Activated CD8-positive, alpha-beta memory T cell treated with anti-CD3 and anti-CD28 coated beads, Interleukin-2, amount 50 U/mL, for 4 hours (primary cell): ENCODE measurements at places on chromosomes 11 and 22.

GRCh38 chr11:112511911-112512310 lies 251.3 kb upstream of the PLET1 start:
- no peak for DNase-seq

- DNase-seq, result no peak
These were observed 16.6 kb downstream of the CYB5R2 start for GRCh38 chr11:7656704-7657103.

- no peak for DNase-seq
These were observed 955.6 kb downstream of the OPCML start for GRCh38 chr11:132576706-132577105.

DNA sequence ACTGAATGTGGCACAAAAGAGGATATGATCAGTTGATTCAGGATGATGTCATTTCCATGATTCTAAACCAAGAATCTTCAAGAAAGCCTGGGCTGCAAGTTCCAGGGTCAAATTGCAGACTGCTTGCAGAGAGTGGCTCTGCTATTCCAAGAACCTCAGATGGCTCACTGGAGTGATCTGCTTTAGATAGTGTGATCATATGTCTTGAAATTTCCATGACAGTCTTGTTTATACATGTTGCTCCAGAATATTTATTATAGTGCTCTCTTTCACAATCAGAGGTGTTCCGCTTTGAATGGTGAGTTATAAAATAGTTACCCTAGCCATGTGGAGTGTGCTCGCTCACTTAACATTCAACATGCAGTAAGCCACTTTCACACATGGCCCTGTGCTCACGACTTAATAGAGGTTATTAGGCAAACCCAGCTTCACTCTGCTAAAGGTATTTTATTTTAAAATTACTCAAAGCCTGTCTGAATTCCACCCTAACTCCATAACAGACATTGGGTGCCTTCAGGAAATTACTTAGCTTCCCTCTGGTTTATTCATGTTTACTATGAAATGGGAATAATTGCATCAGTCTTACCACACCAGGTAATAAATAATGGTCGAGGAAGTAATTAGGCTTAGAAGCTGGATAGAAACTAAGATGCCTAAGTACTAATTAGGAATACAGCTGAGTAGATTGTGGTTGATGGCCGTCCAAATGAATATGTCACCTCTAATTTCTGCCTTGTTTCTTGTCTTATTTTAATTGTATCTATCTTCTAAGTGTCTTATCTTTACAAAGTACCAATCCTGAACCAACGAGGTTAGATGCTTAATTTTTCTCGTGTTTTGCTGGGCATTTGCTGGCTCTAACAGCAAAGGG lies 187.9 kb downstream of the ETS1 start:
- no peak for DNase-seq

DNA sequence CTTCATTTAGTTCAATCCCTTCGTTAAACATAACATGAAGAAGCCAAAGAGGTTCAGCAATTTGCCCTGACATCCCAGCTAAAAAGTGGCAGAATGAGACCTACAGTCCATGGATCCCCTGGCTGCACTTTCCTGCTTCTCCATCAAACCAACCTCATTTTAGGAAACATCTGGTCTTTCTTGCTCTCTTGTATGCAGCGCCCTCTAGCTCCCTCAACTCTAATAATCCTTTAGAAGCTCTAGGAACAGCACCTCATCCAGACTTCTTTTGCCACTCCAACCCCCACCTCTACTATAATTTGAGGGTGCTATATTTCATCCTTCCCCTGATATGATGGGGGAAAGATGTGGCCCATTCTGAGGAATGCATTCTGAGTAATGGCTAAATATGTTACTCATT lies 7.4 kb downstream of the CNTF start:
- no peak for DNase-seq

GRCh38 chr11:43532041-43532440 lies 148.5 kb upstream of the HSD17B12 start:
- DNase-seq, result no peak

- no peak for DNase-seq
These were observed 39.1 kb downstream of the TMEM123 start for GRCh38 chr11:102413497-102413896.

- no peak for DNase-seq
These were observed at the start of gene FREY1 for GRCh38 chr11:45906965-45907611. TSS of gene FREY1 (minus strand) at chr11:45907271. CDS start at chr11:45907245, 26 bp downstream.

DNA sequence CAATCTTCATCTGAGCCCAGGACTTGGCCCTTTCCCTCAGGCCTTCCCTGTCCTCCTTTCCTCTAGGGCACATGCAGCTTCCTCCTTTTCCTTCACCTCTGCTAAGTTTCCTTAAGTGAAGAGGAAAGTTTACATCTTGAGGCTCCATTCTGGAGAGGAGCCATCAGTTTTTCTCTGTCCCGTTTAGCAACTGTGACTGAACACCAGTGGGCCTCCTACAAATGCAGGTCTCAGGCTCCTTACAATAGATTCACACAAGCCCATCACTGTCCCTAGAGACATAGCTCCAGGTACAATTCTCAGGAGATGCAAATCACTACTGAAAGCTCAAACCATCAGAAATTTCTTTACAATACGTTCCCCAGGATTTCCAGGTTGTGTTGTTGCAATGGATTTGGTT lies 23.3 kb upstream of the LYVE1 start:
- no peak for DNase-seq

- no peak for DNase-seq
These were observed 48.0 kb downstream of the IGF2 start for GRCh38 chr11:2091112-2091746.

GRCh38 chr22:28911304-28911690 lies 27.9 kb downstream of the ZNRF3 start:
- DNase-seq, result no peak

- DNase-seq, result no peak
These were observed 7.9 kb upstream of the TBC1D10A start for GRCh38 chr22:30334646-30335045.

DNA sequence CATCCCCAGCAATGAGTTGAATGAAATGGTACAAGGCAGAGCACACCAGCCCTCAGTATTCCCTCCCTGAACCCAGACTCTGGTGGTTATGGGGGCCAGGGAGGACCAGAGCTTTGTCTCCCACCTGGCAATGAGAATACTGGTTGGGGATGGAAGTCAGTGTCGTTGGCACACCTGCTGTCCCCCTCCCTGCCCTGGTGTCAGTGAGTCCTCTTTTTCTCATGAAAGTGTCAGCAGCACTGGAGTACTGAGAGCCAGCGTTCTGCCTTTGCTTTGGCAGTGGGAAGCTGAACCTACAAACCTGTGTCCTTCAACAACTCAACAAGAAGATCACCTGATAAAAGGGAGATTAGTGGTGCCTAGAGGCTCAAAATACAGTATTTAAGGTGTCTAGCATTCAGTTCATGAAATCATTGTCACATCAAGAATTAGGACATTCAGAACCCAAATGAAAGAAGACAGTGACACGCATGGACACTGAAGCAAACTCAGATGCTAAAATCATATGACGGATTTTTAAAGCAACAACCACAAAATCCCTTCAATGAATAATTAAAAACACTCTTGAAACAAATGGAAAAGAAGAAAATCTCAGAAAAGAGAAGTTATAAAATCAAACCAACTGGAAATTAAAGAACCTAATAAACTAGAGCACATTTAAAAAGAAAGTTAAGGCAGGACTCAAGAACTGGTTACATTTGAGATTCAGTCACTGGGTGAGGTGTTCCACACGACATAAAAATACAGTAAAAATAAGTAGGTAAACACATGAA lies 77.5 kb upstream of the VPREB1 start:
- no peak for DNase-seq

- peak; percentile 99 for DNase-seq
These were observed 1.5 kb upstream of the MALAT1 start for GRCh38 chr11:65497141-65498041.

DNA sequence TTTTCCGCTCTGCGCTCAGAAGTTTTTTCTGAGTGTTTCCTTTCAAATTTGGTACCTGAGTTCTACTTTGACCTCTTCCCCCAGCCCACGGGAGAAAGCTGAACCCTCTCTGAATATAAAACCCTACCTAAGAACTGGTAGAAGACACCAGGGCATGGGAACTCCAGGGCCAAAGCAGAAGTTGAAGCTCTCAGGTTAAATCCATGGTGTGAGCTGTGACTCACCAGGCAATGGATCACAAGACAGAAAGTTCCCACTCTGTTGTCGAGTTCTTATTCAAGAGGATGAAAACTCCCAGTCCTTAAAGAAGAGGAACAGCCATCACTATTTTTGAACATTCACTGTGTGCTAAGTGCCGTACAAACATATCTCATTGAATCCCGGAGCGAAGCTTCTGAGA lies 8.9 kb downstream of the TMEM218 start:
- no peak for DNase-seq

- no peak for DNase-seq
These were observed 32.3 kb upstream of the FCHSD2 start for GRCh38 chr11:73174495-73174791.

- no peak for DNase-seq
These were observed 20.4 kb downstream of the FBXO7 start for GRCh38 chr22:32494971-32495370.

DNA sequence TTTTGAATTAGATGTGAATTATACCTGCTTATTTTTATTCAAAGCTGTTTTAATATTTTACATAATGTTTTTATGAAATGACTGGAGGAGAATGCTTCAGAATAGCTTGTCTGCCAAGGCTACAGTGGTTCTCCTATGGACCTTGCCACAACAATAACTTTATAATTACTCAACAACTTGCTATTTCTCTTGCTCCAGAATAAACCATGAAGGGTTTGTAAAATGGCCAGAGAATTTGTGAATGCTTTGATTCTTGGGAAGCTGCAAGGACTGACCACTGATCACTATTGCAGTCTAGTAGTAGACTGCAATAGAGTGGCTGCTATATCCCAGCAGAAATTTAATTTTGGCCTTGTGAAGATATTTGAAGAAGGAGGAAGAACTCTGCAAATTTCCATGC lies 199.7 kb downstream of the FAT3 start:
- DNase-seq, result no peak

DNA sequence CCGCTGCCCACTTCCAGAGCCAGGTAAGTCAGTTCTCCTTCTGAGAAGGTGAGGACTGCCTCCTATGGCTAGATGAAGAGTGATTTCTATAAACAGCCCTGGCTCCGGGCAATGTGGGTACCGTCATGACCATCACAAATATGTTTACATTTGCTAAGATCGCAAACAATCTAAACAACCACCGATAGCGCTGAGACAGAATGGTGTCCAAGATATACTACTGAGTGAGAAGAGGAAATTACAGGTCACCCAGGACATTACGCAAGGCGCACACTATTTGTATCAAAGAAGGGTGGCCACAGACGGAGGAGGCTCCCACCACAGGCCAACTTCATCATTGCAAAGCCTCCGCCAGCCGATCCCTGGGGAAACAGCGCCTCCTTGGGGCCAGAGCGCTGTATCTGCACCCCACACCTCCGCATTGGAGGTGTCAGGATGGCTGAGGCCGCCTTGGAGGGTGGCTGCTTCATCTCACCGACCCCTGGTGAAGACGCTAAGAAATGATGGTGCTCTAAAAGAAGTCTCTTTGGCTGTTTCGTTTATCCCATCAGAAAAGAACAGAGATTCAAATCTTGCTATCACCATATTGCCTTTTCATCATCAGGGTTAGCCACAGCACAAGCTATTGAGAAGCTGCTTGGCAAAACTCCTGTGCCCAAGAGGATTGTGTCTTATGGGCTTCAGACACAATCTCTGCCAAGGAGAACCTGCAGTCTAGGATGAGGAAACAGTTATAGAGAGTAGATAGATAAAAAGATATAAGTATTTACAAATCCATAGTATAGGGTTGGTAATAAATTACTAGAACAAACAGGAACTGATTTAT lies 12.3 kb upstream of the ASRGL1 start:
- DNase-seq, result peak; percentile 24

- DNase-seq, result no peak
These were observed 108.1 kb downstream of the SGSM3 start for GRCh38 chr22:40478338-40479125.

GRCh38 chr11:7577291-7578190 lies 63.7 kb downstream of the PPFIBP2 start:
- no peak for DNase-seq

GRCh38 chr22:44689173-44689572 lies 12.8 kb upstream of the PRR5 start:
- DNase-seq, result no peak

GRCh38 chr11:19954899-19955298 lies 205.4 kb downstream of the DBX1 start:
- no peak for DNase-seq

DNA sequence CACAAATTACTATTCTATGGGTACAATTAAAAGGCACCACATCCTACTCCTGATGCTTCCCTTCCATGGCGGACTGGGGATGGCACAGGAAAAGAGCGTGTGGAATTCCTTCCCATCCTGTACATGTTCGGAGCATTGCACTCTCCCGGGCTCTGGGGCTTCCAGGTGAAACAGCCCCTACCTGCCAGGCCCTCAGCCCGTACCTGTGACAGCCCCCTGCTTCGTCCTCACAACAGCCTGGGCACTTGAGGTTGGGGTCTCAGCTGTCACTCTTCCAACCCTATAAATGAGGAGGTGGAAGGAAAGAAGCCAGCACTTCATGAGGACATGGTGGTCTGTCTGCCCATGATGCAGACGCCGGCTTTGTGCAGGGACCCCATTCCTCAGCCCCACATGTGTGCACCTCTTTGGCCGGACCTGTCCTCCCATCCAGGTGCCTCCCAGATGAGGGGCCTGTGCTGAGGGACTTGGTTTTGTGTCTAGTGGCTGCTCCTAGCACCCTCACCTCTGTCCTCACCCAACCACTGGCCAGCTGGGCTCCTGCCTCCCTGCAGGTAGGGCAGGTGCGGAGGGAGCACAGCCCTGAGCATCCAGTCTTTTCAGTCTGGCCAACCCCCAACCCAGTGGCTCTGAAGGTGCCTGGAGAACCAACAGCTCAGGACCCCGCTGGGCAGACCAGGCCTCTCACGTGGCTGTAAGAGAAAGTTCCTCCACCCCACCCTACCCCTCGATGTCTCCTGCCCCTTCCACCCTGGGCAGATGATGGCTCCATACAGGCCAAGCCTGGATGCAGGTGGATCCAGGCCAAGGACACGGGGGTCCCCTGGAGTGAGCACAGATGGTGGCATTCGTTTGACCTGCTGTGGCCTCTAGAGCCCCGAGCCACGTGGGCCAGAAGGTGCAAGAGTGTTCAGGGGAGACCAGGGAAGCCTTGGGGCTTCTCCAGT lies 23.4 kb upstream of the WNT7B start:
- DNase-seq, result no peak

GRCh38 chr11:114819028-114819427 lies 140.7 kb downstream of the NXPE2 start:
- DNase-seq, result no peak

- no peak for DNase-seq
These were observed 27.7 kb downstream of the OR6Q1 start for GRCh38 chr11:58058276-58059006.

- no peak for DNase-seq
These were observed 2.6 kb downstream of the PHOX2A start for GRCh38 chr11:72241291-72241781.

DNA sequence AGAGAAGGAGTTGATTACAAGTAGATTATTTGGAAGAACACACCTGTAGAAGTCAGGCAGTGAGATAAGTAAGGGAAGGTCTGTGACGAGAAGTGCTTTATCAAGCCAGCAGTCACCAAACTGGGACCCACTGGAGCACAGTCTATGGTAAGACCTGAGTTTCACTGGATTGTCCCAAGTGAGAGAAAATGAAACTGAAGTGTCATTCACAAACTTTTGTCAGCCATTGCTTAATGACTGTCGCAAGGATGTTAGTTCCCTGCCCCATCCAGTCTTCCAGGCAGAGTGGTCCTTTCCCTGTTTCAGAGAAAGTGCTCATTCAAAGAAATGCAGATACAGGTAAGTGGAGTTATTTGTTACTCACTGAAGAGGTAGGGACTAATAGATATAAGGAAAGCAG lies 728.0 kb upstream of the TENM4 start:
- no peak for DNase-seq
